ENCODE measurements at places on chromosomes 5 and 9. TPM values are rescaled to one million over a fixed set of nuclear protein-coding genes. Genes with fewer than 3 reads are reported as not detected.

DNA sequence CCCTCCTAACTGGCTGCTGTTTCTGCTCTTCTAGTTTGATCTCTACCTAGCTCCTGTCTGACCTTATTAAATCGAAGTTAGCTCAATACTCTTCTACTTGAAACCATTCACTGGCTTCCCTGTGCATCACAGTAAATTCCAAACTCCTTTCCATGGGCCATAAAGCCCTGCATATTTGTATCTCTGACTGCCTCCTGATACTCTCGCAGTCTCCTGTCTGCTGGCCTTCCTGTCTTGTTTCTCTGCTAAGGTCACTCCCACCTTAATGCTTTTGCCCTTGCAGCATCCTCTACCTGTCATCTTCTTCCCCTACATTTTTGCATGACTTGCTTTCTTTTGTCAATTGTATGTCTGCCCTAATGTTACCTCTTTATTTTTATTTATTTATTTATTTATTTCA lies 44.8 kb downstream of the SNCAIP start:
- no peak for DNase-seq

GRCh38 chr5:138668451-138669380 lies 84.5 kb upstream of the CTNNA1 start:
- DNase-seq = no peak

GRCh38 chr9:108994695-108995094 lies 18.6 kb downstream of the CTNNAL1 start:
- no peak for DNase-seq

- DNase-seq = no peak
Measured at GRCh38 chr5:53991942-53992341, 318.4 kb downstream of the ARL15 start.

- no peak for DNase-seq
Measured at GRCh38 chr9:110812886-110813285, 144.3 kb downstream of the MUSK start.

GRCh38 chr9:34158362-34158869 lies 20.4 kb upstream of the UBAP1 start:
- no peak for DNase-seq

- no peak for DNase-seq
Measured at GRCh38 chr5:154403234-154403633, 42.6 kb upstream of the SAP30L start.

CYLC2 gene
- total RNA-seq = not detected

C5orf46 gene
- total RNA-seq = 5.0 TPM

NPM1 gene
- 915 TPM for total RNA-seq

All from skin of body (tissue), 3 donors.